ENCODE measurements at places on chromosomes 6 and 20. TPM values are rescaled to one million over a fixed set of nuclear protein-coding genes. Genes with fewer than 3 reads are reported as not detected.

- DNase-seq, result peak; percentile 88
Measured at GRCh38 chr6:170438402-170438753, 114.7 kb downstream of the PSMB1 start.

- DNase-seq, result no peak
Measured at GRCh38 chr6:98335594-98335993, 498.8 kb upstream of the POU3F2 start.

- no peak for DNase-seq
Measured at GRCh38 chr6:130962966-130963365, 100.1 kb downstream of the EPB41L2 start.

The CRIP3 gene
- 0.90 TPM for total RNA-seq

The PTPRT gene
- 0.46 TPM for total RNA-seq

GRCh38 chr6:37314487-37315156, 39.2 kb upstream of the RNF8 start:
- DNase-seq, result no peak

The PRICKLE4 gene
- 14.2 TPM for total RNA-seq

DNA sequence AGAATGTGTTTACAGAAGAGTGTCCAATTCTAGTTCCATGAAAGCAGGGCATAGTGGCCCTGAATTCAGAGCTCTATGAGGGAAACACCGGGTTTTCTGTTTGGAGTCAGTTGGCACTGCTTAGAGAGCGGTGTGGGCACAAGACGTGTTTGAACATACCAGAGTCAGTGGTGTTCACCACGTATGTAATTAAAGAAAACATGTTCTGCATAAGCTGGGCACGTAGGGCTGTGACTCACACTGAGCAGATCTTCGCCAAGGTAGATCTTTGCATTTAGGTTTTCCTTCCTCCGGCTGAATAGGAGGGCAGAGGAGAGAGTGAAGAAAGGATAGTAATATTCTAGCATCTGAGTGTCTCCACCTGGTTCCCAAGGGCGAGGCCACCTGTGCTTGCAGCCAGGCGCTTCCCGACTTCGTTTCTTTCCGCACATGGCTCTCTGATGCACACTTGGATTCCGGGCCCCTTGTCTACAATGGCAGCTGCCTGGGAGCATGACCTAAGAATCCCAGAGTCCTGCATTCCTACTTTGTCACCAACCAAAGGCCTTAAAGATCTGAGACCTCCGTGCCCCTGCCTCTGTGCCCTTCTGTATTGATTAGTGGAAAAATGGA, 136.2 kb downstream of the ERMARD start:
- DNase-seq, result no peak

DNA sequence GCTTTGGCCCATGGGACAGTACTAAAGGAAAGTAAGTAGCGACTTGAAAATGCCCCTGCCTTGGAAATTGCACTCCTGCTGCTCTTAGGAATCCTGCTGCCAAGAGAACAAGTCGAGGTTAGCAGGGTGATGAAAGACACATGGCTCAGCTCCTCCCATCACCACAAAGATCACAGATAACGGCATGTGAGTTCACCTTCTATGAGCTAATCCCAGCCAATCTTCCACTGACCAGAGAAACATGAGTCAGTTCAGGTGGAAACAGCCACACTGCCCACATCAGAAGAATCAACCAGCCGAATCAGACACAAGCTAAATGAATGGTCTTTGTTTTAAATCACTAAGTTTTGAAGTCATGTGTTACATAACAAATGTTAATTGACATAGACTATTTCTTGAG, 106.3 kb downstream of the PRKN start:
- DNase-seq, result no peak

GRCh38 chr6:156046268-156046665, 590.6 kb upstream of the NOX3 start:
- DNase-seq, result no peak

- no peak for DNase-seq
Measured at GRCh38 chr6:83597511-83597910, 85.2 kb downstream of the PRSS35 start.

DNA sequence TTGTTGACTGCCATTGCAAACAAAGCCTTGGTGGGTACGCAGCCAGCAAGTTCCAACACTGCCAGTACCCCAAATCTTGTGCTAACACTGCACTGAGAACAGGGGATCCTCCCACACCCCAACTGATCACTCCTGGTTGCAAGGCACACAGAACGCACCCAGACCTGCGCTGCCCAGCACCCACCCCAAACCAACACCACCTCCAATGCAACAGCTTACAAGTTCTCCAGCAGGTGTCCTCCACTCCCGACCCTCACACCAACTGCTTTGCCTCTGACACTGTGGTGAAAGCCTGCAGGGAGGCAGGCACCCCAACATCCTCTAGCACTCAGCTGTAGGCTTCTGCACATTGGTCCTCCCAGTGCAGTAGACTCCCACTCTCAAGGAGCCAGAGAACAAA, 39.3 kb upstream of the EYS start:
- DNase-seq, result peak; percentile 40

DNA sequence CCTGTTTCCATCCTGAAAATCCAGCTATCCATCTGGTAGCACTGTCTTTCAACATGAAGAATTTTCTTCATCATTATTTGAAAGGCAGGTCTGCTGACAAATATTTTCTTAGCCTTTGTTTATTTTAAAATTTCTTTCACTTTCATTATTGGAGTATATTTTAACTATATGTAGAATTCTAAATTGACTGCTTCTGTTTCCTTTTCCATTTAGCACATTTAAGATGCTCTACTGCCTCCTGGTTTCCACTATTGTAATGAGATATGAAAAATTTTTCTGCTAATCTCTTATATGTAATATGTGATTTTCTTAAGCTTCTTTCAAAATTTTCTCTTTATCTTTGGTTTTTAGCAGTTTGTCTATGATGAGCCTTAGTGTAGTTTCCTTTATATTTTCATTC, 97.3 kb downstream of the TBC1D32 start:
- DNase-seq, result no peak

DNA sequence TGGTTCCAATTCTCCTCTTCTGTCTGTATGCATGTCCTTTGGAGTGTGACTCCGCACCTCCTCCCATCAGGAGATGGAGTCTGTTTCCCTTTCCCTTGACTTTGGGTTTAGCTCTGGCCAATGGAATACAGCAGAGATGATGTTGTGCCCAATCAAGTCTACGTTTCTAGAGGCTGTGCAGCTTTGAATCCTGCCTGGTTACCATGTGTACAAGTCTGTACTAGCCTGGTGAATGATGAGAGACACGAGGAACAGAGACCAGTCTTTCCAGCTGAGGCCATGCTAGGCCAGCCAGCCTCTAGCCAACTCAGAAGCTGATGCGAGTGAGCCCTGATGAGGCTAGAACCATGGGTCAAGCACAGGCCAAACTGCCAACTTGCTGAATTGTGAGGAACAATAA, 83.2 kb downstream of the LAMP5 start:
- no peak for DNase-seq

DNA sequence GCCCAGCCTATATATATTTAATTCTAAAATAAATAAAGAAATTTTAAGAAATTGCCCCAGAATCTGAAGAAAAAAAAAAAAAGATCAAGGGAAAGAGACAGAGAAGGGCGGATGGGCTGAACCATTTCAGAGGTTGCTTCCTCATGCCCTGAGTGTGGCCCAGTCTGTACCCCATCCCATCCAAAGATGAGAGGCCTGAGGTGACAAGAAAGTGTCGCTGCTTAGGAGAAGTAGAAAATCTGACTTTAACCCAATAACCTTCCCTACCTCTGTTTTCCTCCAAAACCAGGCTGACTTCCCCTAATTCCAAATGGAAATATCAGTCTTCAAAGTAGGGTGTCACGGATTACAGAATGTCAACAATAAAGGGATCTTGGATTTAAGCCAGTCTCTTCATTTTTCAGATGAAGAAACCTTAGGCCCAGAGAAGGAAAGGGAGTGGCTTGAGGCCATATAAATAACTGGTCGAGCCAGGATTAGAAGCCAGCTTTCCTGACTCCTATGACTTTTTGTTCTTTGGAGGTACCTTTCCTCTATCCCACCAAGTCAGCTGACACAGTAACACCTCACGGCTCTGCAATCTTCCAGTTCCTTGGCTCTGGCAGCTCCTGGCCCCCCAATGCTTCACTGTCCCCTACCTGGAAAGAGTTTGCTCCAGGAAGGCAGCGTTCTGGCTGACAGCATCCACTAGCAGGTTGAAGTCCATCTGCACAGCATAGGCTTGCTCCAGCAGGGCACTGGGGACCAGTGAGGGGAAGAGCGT, 10.1 kb downstream of the GSS start:
- no peak for DNase-seq

The BFSP1 gene
- 2.7 TPM for total RNA-seq

- peak; percentile 69 for DNase-seq
Measured at GRCh38 chr20:38674092-38674764, 50.1 kb upstream of the SLC32A1 start.

- DNase-seq, result no peak
Measured at GRCh38 chr6:87794922-87795885, 93.2 kb upstream of the AKIRIN2 start.

- DNase-seq, result no peak
Measured at GRCh38 chr6:16306334-16306733, 67.9 kb downstream of the GMPR start.

- peak; percentile 86 for DNase-seq
Measured at GRCh38 chr6:15247500-15248450, 1.9 kb downstream of the JARID2 start.

GRCh38 chr20:47944682-47945081, 159.4 kb upstream of the SULF2 start:
- no peak for DNase-seq

The LRRC73 gene
- 0.55 TPM for total RNA-seq

The PLN gene
- total RNA-seq, result 5.8 TPM

DNA sequence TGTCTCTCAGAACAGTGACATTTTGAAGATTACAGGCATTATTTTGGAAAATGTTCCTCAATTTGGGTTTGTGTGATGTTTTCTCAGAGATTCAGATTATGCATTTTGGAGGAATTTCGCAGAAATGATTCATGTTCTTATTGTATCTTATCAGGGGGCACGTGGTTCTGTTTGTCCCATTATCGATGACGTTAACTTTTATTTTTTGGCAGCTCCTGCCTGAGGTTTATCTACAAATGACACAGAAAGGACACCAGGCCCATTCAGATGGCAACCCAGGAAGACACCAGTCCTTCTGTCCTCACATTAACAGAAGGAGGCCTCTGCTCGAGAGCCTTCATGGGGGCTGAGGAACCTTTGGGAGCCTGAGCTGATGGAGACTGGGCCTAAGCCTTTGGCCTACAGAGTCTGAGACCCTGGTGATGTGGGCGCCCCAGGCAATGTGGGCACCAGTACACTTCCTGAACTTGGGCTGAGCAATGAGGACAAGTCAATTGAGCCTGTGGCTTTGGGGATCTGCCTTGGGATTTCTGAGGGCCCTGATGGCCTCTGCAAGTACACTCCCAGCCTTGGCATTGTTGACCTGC, 41.2 kb upstream of the EZR start:
- DNase-seq, result no peak

GRCh38 chr20:45445805-45446562, 23.6 kb upstream of the WFDC2 start:
- no peak for DNase-seq

The REPS1 gene
- total RNA-seq, result 35.4 TPM
